ENCODE measurements at places on chromosomes 4 and X.

GRCh38 chr4:105093975-105094374 lies 52.7 kb upstream of the TET2 start:
- no peak for DNase-seq

DNA sequence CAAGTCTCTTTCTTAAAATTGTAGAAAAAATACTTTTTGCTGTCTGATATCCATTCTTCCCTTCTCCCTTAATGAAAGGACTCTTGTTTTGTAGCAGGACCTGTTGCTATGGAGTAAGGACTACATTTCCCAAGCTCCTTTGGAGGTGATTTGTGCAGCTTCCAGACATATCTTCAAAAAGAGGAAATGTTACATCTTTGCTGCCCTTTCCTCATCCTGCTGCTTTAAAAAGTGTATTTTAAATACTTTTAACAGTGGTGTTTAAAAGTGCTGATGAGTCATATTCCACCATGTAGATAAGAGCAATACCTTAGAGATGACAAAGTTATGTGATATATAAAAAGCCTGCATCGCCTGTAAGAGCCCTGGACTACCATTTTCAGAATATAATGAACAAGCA lies 98.7 kb downstream of the CFAP299 start:
- DNase-seq: no peak

DNA sequence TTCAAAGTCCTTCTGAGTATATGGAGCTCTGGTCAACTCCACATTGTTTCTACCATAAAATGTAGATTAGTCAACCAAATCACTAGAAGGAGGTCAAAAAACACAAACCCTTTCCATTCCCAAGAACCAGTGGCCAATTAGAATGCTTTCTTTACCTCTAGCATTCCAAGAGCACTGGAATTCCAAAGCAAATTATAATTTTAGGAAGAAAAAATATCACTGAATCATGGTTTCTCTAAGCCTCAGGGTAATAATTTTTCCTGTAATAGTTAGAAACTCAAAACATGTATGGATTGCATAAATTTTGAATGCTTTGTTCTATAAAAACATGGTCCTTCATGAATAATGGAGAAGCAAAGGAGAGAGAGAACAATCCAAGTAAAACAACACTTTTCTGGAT lies 39.5 kb downstream of the LEF1 start:
- DNase-seq: no peak

DNA sequence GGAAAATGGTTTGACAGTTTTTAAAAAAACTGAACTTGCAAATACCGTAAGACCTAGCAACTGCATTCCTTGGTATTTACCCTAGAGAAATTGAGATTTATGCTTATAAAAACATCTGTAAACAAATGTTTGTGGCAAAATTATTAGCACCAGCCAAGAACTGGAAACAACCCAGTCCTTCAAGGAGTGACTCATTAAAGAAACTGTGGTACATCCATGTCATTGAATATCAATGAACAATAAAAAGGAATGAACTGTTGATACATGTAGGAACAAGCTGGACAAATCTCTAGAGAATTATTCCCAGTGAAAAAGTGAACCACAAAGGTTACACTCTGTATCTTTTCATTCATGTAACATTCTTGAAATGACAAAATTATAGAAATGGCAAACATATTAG lies 240.2 kb upstream of the ADAMTS3 start:
- DNase-seq: no peak

- peak; percentile 32 for DNase-seq
Observed at GRCh38 chrX:38754102-38754790, 47.0 kb upstream of the MID1IP1 start.

GRCh38 chrX:110219920-110220319 lies 98.0 kb downstream of the AMMECR1 start:
- DNase-seq: no peak

DNA sequence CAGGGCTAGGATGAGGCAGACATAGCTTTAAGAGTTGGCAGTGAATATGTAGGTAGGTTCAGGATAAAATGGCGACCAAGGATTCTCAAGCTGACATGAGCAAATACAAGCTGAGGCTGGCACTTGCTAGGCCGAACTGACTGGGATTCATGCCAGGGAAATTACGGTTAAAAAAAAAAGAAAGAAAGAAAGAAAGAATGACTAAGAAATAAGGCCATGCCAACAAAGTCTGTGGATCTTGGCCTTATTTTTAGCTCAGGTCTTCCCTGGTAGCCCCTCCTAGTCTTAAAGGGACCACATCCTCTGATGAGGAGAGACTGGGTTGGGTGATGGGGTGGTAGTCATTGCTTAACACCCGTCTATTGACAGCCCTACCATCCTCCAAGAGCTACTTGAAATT lies 64.4 kb upstream of the KLHL13 start:
- DNase-seq: no peak

GRCh38 chrX:20437683-20438082 lies 171.0 kb upstream of the RPS6KA3 start:
- no peak for DNase-seq

Data from nephron progenitor cell (in vitro differentiated cells).